ENCODE measurements at places on chromosomes 2 and 18.

GRCh38 chr18:60929966-60930365 lies 403.3 kb upstream of the CDH20 start:
- DNase-seq: no peak

- DNase-seq: no peak
Observed at GRCh38 chr2:46569061-46569560, 89.7 kb downstream of the TMEM247 start.

DNA sequence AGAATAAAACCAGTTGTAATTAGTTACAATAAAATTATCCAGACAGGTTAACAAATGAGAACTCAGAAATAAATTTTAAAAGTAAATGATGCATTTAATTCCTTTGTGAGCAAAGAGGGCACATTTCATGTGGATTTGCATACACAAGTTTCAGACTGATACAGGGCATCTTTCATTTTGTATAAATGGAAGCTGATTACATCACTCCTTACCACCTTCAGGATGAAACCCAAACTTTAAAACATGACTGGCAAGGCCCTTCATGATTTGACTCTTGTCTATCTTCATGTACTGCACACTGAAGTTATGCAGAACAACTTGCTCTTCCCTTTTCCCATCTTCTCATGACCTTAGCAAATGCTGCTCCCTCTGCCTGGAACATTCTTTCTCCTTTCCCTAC lies 26.9 kb downstream of the EFEMP1 start:
- DNase-seq: no peak

DNA sequence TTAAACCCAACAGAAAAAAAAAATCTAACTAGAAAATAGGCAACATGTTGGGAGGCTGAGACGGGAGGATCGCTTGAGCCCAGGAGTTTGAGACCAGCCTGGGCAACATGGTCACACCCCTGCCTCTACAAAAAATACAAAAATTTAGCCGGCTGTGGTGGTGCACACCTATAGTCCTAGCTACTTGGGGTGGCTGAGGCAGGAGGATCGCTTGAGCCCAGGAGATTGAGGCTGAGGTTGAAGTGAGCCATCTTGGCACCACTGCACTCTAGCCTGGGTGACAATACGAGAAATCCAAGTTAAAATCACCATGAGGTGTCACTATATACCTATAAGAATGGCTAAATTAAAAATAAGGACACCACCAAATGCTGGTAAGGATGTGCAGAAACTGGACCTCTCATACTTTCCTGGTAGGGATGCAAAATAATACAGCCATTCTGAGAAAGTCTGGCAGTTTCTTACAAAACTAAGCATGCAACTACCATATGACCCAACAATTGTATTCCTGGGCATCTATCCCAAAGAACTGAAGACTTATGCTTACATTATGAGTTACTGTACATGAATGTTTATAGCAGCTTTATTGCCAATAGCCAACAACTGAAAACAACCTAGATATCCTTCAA lies 2.2 kb downstream of the SEPTIN10 start:
- DNase-seq: no peak

- no peak for DNase-seq
Observed at GRCh38 chr2:78585871-78586270, 439.6 kb upstream of the REG3G start.

DNA sequence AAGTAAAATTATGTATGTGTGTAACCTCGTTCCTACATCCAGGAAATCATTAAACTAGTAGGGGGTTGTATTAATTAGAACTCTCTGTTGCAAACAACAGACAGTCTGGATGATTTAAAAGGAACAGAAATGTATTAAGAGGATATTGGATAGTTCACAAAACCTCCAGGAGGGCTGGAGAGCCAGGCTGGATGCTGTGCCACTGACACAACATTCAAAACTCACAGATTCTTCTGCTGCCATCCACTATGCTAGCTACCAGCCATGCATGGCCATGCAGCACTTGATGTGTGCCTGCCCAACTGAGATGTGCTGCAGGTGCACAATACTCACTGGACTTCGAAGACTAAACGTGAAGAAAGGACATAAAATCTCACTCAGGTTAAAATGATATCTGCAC lies 48.2 kb upstream of the SH3RF3 start:
- DNase-seq: no peak

DNA sequence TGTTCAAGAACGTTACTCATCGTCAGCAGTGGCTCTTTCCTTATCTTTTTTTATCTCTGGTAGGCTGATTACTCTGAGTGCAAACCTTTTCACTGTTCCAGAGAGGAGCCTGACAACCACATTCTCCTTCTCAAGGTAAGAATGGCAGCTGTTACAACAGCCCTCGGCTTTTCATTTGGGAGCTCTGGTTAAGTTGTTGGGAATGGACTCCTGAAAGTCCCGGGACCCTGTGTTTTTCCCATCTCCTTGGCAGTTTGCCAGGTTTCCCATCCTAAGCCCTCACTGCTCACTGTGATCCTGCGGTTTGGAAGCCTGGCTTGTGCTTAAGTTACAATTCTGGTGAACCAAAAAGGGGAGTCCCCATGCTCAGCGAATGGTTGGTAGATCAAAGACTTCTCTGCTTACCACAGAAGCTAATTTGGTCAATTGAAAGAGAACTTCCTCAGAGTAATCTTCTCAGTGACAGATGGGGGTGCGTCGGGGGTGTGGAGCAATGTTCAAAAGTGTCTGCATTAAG lies 122.3 kb downstream of the LYPD6B start:
- no peak for DNase-seq

DNA sequence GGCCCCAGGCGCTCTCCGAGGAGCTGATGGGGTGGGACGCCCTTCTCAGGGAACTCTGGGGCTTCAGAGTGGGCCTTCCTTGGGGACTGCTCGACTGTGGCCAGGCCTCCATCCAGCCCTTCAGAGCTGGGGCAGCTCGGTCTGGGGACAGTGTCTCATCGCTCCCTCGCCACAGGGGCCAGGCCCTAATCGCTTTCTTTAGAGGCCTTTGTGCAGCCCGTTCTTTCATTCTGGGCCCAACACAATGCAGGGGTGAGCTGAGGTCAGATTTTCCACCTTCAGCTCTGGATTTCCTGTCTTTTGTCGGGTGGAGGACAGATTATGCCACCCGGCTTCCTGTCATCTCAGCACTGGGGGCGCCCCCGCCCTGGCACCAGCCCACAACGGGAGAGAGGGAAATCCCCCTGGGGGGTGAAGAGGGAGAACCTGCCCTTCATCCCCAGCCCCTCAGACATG lies 25.2 kb downstream of the MYCN start:
- no peak for DNase-seq

- no peak for DNase-seq
Observed at GRCh38 chr2:48943436-48943835, 187.9 kb upstream of the LHCGR start.

Data from H54 (cell line).